GM10248 (cell line): ENCODE measurements at places on chromosomes 13 and 19.

DNA sequence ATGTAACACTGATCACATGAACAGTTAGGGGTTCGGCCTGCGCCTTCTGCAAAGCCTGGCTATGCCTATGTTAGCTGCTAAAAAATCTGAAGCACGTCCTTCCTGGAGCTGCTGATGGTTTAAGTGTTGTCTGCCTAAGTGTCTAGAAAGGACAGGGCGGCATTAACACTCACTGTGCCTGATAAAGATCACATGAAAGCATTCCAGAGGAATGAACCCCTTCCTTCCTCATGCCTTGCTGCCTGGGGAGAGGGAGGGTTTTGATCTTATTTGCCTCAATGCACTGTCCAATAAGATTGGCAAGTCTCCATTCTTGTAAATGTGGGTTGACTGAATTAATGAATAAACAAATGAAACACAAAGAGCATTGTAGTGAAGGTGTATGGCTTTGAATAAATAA lies 5.2 kb downstream of the DOCK9 start:
- DNase-seq, result no peak

GRCh38 chr13:113433391-113433916 lies 19.8 kb downstream of the ADPRHL1 start:
- DNase-seq, result no peak

GRCh38 chr13:78420814-78421213 lies 182.5 kb downstream of the POU4F1 start:
- DNase-seq, result peak; percentile 31

GRCh38 chr13:89856512-89856911 lies 1491.0 kb upstream of the MIR17HG start:
- no peak for DNase-seq

DNA sequence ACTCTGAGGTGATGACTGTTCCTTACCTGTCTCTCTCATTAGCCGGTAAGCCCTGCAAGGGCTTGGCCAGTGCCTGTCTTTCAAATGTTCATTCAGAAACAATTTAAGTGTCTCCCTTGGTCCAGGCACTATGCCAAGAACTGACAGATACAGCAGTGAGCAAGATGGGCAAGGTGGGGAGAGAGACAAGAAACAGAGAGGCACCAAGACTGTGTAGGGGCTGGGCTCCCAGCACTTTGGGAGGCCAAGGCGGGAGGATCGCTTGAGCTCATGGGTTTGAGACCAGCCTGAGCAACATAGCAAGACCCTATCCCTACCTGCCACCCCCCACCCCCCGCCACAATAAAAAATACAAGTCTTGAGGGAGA lies 1.3 kb upstream of the CCNE1 start:
- DNase-seq, result no peak

DNA sequence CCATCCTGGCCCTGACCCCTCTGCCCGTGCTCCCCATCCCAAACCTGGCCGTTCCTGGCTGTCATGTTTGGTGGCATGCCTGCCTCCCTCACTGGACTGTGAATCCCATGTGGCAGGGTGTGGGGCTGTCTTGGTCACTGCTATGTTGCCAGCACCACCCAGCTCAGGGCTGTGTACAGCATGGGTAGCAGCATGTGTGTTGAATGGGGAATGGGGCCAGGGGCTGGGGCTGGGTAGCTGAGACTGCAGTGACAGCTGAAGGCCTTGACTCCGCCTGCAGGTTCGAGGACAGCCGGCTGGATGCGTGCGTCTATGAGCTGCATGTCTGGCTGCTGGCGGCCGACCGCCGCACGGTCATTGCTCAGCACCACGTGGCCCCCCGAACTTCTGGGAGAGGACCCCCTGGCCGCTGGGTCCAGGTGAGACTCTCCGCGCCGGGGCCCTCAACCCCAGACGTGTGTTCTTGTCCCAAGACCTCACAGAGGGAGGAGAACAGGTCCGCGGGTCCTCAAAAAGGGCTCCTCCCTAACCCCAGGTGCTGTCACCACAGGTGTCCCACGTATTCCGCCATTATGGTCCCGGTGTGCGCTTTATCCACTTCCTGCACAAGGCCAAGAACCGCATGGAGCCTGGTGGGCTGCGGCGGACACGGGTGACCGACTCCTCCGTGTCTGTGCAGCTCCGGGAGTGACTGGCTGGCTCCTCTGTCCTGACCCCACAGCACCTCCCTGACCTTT lies 3.5 kb downstream of the NCCRP1 start:
- DNase-seq, result no peak

DNA sequence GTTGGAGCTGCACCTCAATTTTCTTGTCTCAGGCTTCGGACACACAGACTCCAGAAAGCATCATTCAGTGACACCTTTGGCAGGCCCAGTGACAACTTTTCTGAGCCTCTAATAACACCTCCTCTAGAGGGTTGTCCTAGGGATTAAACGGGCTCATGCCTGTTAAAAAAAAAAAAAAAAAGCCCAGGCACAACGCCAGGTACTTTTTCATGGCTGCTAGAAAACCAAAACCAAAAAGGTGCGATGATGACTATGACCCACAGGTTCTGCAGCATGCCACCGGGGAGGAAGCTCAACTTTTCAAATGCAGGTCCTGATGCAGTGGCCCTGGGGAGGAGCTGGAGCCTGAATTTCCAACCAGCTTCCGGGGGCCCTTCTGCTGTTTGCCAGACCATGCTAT lies 184.2 kb downstream of the ABCC4 start:
- no peak for DNase-seq
